ENCODE measurements at places on chromosomes 6 and 20.

DNA sequence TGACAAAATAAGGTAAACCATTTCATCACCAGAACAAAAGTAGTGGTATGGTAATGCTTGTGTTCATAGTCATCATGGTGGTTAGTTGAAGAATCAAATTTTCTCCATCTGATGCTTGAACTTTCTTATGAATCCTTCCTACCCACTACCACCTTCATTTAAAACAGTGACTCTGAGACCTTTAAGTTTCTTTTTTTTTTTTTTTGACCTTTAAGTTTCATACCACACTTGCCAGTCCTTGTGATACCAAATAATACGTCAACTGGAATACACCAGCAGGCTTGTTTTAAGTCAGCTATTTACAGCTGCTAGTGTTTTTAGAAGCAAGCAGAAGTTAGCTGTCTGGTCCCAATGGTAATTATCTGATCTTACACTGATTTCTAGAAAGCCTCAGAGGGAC is 413.4 kb upstream of the SOX4 start:
- DNase-seq: no peak

DNA sequence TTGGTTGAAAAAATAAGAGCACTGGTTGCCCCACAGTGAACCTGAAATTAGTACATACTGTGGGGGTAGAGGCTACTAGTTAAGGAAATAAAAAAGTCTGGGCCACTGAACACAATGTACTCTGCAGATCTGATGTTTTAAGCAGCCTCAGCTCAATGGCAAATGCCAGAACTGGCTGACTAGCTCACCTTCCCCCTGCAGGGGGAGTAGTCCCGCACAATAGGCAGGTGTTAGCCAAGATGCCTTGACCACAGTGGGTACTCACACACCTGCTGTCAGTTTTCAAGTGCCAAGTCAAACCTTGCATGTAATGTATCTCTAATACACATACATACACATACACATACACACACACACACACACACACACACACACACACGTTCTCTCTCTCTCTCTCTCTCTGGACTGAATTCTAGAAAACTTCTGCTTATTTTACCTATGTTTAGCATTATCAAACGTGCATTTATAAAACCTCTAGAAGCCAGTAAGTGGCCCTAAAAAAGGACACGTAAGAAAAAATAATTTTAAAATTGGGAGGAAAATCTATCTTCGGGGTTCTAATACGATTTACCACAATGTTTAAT is 36.1 kb downstream of the GMDS start:
- no peak for DNase-seq

- no peak for DNase-seq
These were observed 210.1 kb upstream of the CCN2 start for GRCh38 chr6:132161283-132161682.

GRCh38 chr20:46135856-46136633 is 17.9 kb downstream of the CD40 start:
- DNase-seq: no peak

DNA sequence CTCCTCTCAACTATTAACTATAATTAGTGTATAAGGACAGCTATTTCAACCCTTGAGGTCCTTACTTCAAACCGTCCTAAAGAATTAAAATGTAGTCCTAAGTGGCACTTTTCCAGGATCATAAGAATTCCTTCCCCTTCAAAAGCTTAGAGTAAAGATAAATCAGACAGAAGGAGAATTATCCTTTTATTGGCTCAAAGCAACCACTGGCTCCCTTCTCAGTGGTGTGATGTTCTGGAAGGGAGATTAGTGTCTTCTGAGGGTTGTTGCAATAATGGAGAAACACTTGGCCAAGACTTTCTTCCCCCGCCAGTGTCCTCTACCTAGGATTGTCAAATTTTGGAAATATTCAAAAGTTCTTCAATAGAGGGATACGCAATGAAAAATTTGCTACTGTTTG is 89.1 kb upstream of the PLEKHG1 start:
- DNase-seq: no peak

DNA sequence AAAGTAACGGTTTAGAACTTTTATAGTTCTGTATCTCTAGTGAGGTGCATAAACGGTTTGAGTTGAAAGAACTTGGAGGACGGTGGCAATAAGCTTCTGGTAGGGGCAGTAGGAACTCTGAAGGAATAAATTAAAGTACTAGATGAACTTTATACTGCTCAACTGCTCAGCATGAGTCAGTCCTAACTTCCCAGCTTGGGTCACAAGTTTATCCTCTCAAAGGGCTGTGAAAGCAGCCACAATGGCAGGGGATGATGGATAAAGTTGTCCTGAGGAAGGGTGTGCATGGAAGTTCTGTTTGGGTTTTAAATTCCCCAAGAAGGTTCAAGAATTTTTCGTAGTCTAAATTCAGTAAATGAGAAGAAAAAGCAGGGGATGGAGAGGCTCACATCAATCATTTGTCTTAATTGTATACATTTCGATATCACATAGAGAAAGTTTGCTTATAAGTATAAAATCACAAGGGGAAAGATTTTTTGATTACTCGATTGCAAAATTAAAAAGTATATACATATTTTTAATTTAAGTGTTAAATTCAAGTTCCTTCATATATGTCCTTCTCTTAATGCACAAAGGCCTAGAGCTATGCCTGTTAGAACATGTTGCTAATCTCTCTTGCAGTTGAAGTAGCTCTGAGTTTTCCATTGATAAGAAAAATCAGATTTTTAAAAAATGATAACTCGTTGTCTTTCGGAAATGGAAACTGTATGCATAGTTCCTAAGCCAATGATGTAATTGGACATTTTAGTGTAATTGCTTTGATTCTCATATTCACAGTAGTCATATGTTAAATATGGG is 55.3 kb upstream of the JAG1 start:
- DNase-seq: no peak

DNA sequence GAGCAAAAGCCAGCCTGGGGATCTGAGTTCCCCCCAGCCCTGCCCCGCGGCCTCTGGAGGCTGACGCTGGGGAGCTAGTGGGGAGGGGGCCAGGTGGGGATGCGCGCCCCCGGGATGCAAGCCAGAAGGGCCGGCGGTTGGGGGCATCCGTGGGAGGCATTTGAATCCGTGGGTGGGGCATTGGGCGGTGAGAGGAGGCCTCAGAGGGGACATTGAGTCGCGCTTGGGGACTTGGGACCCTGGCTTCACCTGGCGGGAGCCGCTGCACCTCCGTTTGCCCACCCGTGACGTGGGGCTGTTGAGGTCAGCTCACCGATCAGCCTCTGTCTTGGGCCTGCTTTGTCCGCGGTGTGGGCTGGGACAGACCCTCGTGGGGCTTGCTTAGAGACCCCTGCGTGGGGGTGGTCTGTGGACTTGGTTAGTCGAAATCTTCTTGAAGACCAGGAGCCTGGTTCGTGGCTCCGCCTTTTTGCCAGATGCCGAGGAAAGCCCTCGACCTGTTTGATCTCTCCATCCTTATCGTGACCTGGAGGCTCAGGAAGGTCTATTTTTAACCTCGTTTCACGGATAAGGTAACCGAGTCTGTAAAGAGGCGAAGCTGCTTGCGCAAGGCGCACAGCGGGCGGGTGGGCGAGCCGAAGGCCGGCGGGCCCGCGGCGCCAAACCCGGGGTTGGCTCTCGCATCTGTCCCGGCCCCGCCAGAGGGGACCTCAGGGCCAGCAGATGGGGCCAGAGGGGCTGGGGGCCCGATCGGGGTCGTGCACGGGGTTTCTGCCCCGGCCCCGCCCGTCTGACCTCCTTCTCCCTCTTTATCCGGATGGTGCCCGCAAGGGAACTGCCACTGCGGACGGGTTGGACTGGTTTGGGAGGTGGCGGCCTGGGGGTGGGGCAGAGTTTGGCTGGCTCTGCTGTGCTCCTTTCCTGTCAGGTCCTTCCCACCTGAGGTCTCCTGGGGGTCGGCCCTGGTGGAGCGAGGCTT is 8.3 kb downstream of the FAM110A start:
- no peak for DNase-seq

DNA sequence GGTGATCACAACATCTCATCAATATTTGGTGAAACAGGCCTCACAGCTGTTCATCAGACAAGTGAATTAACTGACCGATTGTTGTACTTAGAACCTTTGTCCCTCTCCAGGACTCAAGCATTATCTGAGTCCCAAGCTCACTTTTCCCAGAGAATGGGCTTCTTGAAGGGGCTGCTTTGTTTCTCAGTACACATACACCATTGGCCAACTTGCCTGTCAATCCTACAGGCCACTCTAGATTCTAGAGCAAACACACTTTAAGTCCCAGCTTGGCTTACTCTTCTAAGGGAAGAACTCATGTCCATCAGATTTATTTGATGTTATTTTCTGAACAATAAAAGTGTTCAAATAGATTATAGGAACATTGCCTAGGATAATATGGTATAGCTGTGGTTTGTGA is 249.5 kb downstream of the BCKDHB start:
- DNase-seq: no peak

DNA sequence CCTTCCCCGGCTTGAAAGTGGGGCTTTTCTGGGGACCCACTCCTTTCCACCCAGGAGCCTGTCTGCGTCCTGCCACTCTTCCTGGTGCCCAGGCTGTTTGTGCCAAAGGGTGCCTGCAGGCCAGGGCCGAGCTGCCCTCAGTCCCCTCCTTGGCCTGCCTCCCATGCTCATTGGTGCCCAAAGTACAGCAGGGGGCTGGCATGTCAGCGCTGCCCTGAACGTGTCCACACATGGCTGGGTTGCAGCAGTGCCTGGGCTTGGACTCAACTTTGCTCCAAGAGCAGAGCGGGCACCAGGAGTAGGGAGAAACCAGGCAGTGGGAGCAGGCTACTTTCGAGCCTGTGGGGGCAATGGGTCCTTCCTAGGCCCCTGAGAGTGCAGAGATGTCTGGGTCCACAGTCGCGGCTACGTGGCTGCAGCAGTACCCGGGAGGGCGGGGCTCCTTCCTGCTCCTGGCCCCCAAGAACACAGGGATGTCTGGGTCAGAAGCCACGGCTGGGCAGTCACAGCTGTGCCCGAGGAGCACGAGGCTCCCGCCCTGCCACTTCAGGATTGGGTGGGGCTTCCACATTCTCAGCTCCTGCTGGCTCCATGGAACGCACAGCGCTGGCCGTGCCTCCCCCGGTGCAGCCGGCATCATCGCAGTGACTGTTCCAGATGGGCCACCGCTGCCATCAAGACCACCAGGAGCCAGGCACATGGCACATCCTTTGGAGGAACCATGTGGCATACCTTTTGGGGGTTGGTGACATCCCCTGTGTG is 50.0 kb upstream of the CLDN20 start:
- no peak for DNase-seq

DNA sequence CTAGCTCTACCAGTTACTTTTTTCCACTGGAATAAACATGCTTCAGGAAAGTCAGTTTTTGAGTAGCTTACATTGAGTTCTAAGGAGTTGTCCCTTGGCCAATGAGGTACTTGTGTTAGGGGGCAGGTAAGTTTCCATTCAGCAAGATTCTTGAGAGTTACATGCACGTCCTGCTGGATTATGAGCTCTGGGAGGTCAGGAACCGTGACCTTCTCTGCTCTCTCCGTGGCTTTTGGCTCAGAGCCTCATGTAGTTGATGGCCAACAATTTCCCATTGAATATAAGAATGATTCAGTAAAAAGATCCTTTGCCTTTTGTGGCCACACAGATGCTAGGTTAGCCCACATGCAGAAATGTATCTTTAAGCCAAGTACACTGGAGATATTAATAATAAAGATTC is 181.8 kb upstream of the RALGAPA2 start:
- peak; percentile 1 for DNase-seq

DNA sequence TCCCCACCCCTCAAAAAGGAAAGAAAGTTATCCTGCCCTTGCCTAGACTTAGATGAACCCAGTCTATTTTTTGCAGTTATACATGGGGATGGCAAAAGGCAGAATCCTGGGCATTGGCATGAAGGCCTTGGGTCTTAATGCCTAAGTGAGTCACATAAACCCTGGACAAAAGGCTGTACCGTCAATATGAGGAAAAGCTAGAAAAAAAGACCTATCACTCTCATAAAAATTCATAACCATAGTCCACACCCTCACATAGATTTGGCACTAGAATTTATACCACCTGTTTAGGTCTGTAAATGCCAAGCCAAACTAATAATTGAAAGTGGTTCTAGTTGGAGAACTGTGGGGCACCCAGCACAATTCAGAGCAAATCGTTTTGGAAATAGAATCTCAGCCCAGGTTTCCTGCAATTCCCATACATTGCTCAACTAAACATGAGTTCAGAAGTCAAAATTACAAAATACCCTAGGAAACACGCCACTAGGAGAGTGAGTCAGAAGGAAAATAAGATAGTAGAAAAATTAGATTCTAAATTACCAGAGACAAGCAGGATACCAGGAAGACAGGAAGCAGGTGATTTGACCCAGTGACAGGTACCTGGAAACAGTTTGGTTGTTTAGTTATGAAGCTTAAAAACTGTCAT is 70.4 kb upstream of the FUCA2 start:
- no peak for DNase-seq

DNA sequence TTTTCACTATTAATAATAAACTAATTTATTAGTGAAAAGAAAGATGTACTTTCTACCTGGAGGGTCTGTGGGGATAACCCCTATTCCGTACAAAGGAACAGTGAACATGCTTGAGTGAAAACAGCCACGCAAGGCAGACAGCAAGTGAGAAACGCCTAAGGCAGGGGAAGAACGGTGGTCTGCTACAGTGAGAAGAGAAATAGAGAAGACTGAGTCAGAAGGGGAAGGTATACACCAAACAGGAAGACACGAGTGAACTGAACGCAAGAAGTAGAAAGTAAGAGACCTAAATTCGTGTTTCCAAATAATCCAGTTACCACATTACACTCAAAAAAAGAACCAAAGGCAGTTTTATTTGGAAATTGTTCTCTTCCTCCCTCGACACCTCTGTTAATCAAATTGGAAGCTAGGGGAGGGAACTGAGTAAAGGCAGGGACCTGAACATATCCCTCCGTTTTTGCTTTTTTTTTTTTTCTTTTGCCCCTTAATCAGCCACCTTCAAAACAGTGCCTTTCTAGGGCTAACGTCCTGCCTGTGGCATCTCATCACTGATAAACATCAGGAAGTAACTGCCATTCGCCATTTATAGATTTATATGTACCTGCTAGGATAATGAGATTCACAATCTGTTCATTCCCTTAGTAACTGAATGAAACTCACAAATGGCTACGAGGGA is 48.9 kb downstream of the ATXN1 start:
- no peak for DNase-seq

DNA sequence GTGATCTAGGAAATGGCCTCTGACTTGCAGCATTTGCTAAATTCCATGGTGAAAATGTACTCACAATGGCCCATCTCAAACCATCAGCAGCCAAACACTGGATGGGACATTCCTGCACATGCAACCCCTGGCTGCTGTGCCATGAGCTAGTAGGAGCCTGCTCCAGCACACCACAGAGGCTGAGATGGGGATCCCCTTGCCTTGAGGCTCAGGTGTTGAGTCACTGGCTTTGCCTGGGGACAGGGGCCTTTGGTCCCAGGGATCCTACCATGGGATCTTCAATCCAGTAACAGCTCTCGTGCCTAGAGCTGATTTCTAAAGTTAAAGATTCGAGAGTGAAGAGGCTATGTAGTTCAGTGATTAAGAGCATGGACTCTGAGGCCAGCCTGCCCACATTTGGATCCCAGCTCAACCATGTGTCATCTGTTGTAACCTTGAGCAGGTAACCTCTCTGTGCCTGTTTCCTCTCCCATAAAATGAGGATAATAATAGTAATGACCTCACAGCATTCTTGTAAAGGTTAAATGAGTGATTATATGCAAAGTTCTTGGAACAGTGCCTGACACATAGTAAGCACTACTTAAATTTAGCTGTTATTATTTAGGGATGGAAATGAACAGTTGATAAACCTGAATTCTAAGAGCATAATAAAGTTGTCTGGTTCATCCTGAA is 16.4 kb downstream of the FOXQ1 start:
- no peak for DNase-seq
